Lung (tissue), 17 donors: ENCODE measurements at places on chromosomes 5 and 9. TPM values are rescaled to one million over a fixed set of nuclear protein-coding genes. Genes with fewer than 3 reads are reported as not detected.

- peak overlapping the region; percentile 75 for H3K27ac ChIP-seq
- no peak overlapping the region for H3K4me3 ChIP-seq
- H3K36me3 ChIP-seq = peaks cover 20% of the 10 kb centered on the region
- H3K27me3 ChIP-seq = no peaks in the 10 kb centered on the region
These were observed 2.0 kb downstream of the ENC1 start for GRCh38 chr5:74638544-74638969.

DNA sequence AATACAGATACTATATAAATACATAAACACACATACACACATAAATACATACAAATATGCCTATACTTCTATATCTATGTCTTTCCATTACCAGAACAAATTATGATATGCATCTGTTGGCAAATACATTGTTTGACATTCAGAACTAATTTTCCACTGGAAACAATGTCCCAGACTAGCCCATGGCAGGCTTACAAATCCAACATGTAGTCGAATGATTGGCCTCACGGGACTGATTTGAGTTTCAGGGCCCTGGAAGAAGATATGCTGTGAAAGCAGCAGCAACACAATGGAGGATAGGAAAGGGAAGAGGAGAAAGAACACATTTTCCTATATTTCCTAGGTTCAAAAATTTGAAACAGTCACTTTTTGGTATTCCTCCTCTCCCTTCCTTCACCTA, 881.1 kb upstream of the DMAC1 start:
- no peaks in the 10 kb centered on the region for H3K36me3 ChIP-seq
- H3K27me3 ChIP-seq = peaks cover 3% of the 10 kb centered on the region
- no peak for DNase-seq
- no peak overlapping the region for H3K27ac ChIP-seq

Gene GHR
- 23.8 TPM for total RNA-seq

Gene RNF183
- total RNA-seq = 0.88 TPM
